NT2/D1 (cell line): ENCODE measurements at places on chromosomes 12 and 14.
A peak's percentile ranks its signal among the peaks of the same experiment; 100 is the strongest.

DNA sequence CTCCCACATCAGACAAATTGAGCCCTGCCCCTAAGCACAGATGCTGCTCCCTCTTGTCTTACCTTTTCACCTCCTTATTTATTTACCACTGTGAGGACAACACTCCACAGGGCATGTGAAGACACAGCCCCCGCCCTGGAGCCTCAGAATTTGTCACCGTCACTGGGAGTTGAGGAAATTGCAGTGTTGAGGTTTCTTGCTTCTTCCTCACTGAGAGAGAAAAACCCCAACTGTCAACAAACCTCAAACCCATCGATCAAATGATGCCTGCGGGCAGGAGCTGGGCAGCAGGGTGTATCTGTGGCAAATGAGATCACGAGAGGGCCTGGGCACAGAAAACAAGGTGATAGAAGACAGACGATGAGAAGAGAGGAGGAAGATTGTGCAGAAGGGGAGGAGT lies 30.5 kb upstream of the PLEKHG3 start:
- no peak for DNase-seq

- no peak for DNase-seq
These were observed 75.9 kb downstream of the BBS10 start for GRCh38 chr12:76272287-76272686.

DNA sequence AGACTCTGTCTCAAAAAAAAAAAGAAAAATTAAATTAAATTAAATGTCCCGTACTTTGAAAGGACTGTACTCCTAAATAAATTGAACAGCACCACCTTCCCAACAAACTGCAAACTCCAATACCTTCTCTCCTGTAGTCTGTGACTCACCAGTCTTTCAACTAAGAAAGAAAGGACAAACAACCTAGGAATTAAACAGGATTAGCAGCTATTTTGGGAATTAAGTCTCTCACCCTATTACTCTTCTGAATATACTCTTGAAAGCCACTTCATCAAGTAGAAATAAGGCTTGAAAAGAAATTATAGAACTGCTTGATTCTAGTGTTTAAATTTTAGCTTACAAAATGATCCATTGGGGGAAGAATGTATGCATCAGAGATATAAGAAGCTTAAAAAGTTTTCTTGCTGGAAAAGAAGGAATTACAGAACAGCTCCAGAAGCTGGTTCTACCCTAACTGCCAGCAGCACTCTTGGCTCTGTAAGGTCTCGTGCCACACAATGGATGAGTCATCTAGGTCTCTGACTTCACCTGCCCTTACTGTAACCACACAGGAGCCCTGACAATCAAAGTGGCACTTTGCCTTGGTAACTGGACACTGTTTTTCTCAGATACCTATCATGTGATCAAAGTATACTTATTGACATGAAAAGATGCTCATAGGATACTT lies 57.0 kb upstream of the CERS5 start:
- no peak for DNase-seq

DNA sequence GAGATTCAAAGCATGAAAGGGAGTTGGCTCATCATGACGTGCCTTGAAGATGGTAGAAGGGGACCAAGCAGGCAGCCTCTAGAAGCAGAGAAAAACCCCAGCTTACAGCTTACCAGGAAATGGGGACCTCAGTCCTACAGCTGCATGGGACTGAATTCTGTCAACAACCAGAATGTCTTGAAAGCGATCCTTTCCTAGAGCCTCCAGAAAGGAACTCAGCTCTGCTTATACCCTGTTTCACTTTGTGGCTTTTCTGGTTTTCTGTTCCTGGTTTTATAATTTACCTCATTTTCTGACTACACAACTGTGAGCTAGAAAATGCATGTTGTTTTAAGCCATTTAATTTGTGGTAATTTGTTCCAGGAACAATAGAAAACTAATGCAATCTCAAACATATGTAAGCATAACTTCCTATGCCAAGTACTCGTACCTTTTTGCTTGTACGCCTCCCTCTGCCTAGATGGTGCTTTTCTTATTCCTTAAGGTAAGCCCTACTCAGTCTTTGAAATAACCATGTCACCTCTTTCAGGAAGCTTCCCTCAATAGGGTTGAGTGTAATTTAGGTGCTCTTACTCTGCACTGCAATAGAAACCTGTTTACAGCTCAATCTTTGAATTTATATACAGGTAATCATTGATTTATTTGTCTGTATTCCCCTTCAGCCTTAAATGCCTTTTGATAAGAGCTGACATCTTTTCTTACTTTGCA lies 348.8 kb downstream of the TMEM117 start:
- DNase-seq: no peak

- no peak for DNase-seq
These were observed 14.8 kb downstream of the GPR19 start for GRCh38 chr12:12681061-12681765.

GRCh38 chr12:6602526-6602925 lies 4.7 kb downstream of the CHD4 start:
- DNase-seq: no peak

DNA sequence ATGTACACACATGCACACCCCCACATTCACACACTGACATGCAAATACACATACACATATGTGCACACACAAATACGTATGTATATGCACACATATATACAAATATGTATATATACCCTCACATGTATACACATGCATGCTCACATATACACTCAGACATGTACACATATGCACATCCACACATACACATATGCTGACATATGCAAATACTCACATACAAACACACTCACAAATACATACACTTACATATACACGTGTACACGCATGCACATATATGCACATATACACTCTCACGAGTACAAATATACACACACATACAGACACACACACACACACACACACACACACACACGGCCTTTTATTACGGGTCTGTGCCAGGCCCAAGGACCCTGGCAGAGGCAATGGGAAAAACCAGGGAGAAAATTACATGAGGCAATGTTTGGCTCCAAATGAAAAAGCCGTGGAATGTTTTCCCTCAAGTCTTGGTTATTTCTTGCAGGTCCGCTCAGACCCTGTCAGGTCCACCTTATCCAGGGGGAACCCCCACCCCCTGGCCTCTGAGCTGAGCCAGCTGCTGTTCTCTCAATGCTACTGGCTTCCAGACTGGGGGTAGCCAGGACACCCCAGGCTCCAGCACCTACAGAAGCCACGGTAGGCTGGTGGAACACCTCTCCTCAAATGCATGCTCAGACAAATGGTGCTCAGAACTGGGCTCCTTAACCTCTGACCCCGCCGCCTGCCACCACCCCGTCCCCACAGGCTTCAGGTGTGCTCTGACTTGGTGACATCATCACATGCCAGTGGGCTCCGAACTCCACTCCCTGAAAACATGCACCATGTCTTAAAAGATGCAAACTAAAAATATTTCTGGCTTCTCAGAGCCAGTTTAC lies 54.7 kb downstream of the BCL11B start:
- DNase-seq: no peak

GRCh38 chr14:100641274-100641860 lies 54.1 kb upstream of the BEGAIN start:
- no peak for DNase-seq

- no peak for DNase-seq
These were observed at the start of gene RASSF9 for GRCh38 chr12:85836197-85837090. RASSF9 (minus strand) TSS chr12:85836409; CDS start chr12:85836201, 208 bp downstream.

GRCh38 chr12:12837025-12837812 lies 24.1 kb downstream of the DDX47 start:
- peak; percentile 68 for DNase-seq

GRCh38 chr12:32486158-32486557 lies 86.8 kb downstream of the FGD4 start:
- DNase-seq: no peak

GRCh38 chr12:130650131-130650530 lies 66.0 kb downstream of the RIMBP2 start:
- DNase-seq: no peak

- DNase-seq: no peak
These were observed 2.8 kb upstream of the ZC2HC1C start for GRCh38 chr14:75066691-75067090.

DNA sequence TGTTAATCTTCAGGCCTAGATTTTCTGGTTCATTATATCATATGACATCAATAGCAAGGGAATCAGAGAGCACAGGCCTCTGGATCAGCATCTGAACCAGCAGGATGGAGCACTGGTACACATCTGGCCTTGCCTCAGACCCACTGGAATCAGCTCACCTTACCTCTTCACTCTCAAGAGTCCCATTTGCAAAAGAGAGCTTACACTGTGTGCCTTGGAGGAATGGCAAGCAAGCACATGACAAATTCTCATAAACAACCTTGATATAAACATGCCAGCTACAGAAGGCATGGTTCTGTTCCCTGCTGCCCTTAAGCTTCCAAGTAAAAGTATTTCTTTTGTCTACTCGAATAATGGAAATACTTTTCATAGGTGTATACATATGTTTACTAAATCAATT lies 128.6 kb upstream of the CPM start:
- DNase-seq: no peak

DNA sequence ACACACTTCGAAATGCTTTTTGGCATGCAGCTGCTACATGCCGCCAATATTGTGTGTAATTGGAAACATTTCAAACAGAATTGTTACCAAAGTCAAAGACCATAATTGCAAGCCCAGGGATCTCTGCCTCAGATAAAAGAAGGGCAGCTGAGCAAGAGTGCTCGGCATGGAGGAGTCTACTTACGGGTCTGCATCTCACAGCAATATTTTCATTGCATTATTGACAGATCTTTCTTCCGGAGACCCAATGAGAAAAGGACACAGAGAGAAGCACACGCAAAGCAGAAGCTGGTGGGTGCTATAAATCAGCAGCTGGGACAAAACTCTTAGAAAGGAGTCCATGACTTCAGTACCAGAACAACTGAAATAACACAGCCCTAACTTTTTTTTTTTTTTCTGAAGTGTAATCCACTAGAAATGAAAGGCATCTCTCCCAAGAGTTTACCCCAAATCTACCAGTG lies 4.9 kb downstream of the PRICKLE1 start:
- no peak for DNase-seq

DNA sequence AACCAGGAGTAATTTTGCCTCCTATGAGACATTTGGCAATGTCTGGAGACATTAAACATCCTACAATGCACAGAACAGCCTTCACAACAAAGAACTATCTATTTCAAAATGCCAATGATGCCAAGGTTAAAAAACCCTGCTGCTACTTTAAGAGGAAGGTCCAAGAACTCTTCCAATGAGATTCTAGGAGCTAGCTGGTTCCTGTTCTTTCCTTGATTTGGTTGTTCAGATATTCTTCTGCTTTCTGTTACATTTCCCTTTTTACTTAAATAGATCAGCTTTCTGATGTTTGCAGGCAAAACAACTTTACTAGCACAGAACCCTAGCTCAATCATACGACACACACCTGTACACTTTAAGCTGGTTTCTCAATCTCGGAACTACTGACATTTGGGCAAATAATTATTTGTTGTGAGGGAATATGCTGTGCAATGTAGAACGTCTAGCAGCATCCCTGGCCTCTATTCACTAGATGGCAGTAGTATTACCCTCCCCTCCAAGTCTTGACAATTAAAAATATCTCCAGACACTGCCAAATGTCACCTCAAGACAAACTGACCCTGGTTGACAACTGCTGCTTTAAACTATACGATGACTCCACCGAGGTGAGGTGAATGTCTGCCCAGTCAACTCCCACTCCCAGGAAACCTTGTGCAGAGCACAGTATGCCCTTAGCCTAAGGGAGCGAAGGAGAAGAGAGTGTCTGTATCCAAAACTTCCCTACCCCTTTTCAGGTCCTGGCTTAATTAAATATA lies 4.4 kb downstream of the BLTP3B start:
- no peak for DNase-seq
